Stimulated activated CD4-positive, alpha-beta T cell treated with anti-CD3 and anti-CD28 coated beads, TNF-alpha, amount 100 ng/mL, for 4 hours (primary cell): ENCODE measurements at places on chromosomes 1 and 21.

- DNase-seq, result peak; percentile 34
These were observed 771 bp upstream of the RAD54L start for GRCh38 chr1:46246548-46247435.

GRCh38 chr1:44828841-44829440 lies 14.1 kb downstream of the PTCH2 start:
- DNase-seq, result no peak

DNA sequence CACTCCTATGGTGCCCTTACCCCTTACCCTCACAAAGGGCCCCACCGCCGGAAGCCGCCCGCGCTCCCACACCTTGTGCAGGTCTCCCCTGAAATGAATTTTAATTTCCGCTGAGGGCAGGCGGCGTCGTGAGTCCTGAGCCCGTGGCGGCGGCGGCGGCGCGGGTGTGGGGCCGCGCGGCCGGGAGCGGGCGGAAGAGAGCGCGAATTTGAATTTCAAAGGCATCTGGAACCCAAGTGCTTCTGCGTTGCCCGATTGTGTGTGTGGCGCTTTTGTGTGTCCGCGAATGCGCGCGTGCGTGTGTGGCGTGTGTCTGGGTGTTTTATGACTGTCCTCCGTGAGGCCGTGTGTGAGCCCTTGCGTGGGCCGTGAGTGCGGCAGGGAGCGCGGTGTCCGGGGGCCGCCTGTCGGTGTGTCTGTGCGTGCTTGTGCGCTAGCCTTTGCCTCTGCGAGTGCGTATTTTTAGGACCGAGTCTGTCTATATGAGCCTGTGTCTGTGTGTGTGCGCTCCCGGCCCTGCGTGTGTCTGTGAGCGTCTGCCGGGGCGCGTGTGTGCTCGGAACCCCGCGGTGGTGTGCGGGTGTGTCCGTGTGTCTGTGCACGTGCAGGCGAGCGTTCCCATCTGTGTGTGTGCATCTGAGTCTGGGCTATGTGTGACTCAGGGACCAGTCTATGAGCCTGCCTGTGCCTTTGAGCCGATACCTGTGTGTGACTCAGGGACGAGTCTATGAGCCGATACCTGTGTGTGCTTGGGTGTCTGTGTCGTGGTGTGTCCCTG lies 7.9 kb upstream of the ADGRB2 start:
- DNase-seq, result peak; percentile 31

- DNase-seq, result peak; percentile 59
These were observed 14.9 kb downstream of the TTC34 start for GRCh38 chr1:2786329-2787162.

GRCh38 chr21:34061983-34062382 lies 11.4 kb upstream of the MRPS6 start:
- DNase-seq, result no peak

DNA sequence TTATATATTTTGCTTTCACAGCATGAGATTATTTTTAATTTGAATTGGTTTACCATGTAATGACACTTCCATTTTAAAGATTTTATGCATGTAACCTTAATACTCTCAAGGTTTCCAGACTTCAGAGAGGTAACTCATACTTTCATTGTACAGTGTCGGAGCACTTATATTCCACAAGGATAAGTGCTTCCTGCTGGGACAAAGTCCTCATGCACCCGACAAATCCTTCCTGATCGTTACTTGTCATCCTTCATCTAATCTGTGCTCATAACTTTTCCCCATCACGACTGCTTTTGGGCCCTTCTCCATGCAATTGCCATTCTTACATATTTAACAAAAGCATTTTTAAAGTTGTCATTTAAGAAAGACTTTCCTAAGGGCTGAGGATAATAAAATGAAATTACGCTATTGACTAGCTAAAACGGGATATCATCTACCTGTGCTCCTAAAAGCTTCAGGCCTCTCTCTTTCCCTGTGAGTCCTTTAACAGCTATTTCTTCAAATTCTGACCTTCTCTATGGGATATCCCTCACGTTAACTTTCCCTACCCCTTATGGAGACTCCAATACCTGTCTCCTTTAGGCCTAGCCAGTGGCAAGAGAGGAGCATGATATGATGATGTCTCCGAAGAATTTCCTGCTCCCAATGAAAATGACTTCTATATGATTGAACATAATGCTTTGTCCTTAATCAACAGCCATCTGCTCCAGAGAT lies 59.3 kb downstream of the NCAM2 start:
- no peak for DNase-seq

GRCh38 chr1:241724741-241725356 lies 72.8 kb downstream of the WDR64 start:
- DNase-seq, result no peak

DNA sequence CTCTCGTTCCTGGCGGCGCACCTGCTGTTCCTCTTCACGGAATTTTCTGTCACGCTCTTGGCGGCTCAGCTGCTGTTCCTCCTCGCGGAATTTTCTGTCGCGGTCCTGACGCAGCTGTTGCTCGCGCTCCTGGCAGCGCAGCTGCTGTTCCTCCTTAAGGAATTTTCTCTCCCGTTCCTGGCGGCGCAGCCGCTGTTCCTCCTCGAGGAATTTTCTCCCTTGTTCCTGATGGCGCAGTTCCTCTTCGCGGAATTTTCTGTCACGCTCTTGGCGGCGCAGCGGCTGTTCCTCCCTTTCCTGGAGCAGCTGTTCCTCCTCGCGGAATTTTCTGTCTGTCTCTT lies 6.4 kb downstream of the TCHH start:
- DNase-seq, result no peak

- DNase-seq, result no peak
These were observed 55.4 kb downstream of the HSF2BP start for GRCh38 chr21:43603641-43604504.

DNA sequence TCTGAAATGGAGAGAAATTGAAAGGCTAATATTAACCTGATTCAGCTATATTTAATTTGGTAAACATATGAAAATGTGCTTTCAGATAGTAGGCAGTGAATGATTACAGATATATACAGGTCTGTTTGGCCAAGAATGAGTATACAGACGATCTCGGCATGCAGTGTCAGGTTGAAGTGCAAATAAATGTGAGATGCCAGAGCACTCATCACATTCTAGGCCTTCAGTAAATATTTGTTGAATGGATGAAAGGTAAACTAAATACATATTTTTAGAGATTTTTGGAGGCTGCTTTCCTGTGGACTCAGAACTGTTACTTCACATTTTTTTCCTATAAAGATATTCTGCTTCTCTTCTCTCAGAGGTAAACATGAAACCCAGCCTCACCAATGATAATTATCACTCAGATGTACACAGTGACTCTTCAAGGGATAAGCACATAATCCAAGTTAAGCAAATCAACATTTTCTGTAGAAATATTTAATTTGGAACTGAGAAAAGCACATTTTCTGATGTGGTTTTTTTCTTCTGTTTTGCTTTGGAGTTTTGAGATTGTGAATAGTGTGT lies 702.9 kb downstream of the BRINP3 start:
- DNase-seq, result no peak

- no peak for DNase-seq
These were observed 489 bp downstream of the CDCA8 start for GRCh38 chr1:37692834-37693175.

- DNase-seq, result no peak
These were observed 779.9 kb downstream of the KCNT2 start for GRCh38 chr1:195828325-195828724.

- DNase-seq, result no peak
These were observed 518.6 kb upstream of the ZP4 start for GRCh38 chr1:238409191-238409850.

- DNase-seq, result no peak
These were observed 17.2 kb downstream of the ROR1 start for GRCh38 chr1:63790989-63791388.

DNA sequence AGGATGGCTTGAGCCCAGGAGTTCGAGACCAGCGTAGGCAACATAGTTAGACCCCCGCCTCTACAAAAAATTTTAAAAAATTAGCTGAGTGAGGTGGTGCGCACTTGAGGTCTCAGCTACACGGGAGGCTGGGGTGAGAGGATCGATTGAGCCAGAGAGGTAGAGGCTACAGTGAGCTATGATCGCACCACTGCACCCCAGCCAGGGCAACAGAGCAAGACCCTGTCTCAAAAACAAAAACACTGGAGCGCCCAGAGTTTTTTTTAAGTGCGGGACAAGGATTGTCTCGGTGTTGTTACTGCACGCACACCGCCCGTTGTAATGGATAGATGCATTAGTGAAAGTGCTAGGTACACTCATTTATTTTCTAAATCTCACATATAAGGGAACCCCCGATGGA lies 37.1 kb downstream of the PIK3CD start:
- no peak for DNase-seq

- DNase-seq, result no peak
These were observed 6.3 kb upstream of the CD247 start for GRCh38 chr1:167524651-167525050.
